Nucleus accumbens (tissue), 56 donors: ENCODE measurements at places on chromosomes 16 and 17.

DNA sequence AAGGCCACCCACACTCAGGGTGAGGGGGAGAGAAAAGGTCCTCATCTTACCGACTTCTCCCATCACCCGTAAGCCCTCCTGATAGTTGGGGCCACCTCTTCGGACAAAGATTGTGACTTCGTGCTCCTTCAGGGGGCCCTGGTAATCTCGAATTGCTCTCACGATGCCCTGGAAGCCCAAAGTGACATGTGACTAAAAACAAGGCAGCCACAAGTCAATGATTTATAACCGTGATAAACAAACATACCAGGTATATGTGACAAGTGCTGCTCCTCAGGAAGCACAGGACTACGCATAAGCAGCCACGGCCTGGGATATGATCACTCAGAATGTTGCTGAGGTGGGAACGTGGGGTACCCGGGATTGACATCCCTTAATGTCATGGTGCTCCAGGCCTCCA is 17.1 kb downstream of the ACLY start:
- DNase-seq = no peak

DNA sequence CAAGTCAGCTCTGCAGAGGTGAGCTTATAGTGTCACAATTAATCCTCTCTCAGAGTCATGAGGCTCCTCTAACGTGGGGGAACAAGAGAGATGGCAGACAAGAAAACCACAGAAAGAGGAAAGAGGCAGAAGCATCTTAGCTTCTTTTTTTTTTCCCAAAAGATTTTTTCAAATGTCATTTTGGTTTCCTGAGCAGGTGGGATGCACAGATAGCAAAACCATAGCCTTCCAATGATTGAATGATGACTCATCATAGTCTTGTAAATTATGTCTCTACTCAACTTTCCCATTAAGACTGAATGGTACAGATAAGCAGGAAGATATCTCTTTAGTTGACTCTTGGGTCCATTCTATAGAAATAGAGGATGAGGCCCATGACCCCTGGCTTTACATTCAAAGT is 162.8 kb upstream of the ZFHX3 start:
- no peak for DNase-seq

DNA sequence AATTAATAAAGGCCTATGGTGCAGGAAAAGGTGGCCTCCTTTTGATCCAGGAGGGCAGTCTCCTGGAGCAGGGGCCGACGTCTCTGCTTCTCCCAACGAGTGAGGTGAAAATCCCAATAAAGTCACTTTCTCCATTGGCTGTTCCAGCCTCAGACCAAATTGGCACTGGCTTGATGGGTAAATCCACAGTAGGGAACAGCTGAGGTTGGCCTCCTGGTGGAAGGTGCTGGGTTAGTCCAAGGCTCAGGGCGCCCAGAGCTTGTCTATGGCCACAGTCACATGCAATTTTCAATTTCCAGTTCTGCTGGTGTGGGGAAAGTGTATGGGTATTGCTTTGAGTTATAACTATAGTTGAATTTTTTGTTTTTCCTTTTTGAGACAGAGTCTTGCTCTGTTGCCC is 79.0 kb downstream of the NETO2 start:
- no peak for DNase-seq

DNA sequence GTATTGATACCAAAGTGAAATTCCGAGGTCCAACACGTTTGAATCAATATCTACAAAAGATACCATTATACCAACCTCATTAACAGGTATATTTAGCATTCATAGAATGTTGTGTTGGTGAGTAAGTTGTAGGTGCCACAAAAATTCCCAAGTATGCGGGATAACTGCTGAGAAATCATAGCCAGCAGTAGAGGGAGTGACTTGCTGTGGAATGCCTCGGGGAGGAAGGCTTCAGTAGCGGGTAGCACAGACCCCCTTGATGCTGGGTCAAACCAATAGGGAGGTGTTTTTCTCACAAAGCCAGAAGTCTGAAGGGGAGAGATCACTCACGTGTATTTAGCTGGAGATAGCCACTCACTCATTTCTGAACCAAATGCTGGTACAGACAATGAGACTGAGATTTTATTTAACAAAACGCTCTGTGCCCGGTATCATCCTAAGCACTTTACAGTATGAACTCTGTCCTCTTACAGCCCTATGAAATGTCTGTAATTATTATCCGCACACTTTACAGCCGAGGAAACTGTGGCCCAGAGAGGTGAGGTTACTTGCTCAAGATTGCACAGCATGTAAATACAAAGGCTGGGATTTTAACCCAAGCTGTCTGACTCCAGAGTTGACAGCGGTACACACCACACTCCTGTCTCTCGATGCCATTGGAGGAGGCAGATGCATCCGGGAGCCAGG is 23.1 kb downstream of the HSBP1 start:
- DNase-seq = no peak

DNA sequence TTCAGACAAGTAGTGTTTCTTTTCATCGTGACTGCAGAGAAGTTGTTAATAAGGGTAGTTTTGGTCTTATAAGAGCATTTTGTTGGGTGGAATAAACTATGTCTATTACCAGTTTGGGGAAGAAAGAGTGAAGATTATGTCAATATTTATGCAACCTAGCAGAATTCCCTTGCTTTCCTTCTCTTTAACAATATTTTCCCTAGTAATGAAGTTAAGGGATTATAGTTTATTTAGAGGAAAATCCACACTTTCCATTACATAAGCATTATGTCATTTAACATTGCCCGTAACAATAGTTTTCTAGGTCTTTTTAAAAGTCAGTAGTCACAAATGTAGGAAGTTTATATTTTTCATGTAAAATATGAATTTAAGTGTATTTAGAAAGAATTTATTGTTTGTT is 2.5 kb upstream of the MAF start:
- no peak for DNase-seq

DNA sequence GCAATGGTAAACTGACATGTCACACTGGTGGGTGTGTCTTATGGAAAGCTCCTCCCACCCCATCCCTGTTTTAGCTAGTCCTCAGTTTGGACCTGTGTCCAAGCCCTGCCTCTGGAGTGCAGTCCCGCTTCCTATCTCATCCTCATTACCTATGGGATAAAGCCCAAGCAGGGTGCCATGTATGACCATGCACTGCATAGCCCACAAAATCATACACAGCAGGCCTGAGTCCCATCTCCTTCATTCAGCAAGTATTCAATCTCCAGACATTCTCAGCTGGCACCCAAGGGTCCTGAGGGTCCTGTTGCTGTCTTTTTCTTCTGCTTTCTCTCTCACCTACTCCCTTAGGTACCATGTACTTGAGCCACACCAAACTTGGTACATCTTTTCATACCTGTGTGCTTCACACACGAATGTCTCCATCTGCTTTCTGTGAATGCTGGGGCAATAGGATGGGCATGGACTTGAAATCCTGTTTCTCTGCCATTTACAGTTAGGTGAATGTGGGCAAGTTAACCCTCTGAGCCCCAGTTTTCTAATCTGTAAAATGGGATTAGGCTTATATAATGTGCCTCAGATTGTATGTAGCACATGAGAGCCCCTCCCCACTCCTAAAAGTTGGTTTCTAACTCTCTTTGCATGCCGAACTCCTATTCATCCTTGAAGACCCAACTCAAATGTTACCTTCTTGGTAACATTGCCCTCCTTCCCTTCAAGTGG is 28.5 kb downstream of the TNS4 start:
- no peak for DNase-seq

GRCh38 chr17:6701719-6702118 is 11.4 kb downstream of the SLC13A5 start:
- DNase-seq = no peak

DNA sequence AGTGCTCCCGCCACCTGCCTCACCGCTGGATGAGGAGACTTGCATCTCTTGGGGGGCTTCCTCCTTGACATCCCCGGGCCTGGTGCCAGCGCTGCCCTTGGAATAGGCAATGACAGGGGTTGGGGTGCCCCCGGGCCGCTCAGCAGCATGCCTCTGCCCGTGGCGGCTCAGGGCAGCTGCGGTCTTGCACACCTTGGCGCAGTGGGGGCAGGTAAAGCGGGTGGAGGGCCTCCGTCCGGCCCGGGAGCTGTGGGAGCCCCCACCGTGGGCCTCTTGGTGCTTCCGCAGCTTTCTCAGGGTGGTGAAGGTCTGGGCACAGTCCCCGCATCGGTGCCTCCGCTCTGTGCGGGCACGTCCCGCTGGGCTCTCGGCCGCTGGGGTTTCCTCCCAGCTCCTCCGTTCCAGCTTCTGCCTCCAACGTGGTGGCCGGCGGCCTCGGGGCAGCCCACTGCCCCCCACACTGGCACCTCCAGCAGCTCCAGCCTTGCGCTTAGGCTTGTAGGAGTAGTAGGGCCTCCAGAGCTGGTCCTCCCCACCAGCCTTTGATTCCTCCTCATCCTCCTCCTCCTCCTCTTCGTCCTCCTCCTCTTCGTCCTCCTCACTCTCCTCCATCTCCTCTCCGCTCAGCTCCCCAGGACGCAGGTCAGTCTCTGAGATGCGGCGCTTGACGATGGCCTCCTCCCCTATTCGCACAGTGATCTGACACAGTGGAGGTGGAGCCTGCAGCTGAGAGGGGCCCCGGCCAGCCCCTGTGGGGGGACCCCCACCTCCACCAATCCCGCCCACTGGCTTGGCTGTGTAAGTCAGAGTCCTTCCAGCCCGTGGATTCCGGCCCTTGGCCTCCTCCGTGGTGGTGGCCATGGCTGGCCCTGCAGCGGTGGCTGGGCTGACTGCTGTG is 16.7 kb downstream of the ZBTB4 start:
- DNase-seq = no peak

DNA sequence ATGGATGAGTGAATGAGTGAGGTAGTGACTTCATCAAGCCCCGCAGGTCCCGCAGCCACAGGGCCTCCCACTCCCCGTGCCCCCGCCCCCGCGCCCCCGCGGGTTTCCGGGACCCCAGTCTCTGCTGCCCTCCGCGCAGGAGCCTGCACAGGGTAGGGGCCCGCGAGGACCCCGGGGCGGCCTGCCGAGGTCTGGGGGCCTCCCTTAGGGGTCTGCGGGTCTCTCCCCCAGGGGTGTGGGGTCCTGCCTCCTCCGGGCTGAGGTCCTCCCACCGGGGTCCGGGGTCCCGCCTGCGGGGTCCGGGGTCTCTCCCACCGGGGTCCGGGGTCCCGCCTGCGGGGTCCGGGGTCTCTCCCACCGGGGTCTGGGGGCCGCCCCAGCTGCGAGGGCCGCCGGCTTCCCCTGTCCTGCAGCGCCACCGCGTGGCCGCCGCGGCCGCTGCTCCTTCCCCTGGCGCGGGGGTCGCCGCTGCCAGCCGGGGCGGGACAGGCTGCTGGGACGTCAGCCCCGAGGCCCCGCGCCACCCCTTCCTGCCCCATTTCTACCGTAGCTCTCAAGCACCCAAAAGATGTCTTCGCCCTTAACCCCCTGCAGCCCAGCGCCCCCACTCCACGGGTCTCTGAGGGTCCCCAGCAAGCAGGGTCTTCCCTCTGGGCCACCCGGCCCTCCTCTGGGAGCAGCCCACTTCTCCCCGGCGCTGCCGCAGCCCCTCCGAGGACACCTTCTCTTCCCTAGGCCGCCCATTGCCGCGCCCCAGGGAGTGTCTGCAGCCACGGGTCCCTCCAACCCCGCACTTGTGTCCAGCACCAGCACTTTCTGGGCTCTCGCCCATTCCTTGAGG is 10.4 kb upstream of the CHMP6 start:
- DNase-seq = no peak

GRCh38 chr17:69470702-69471101 is 56.2 kb downstream of the MAP2K6 start:
- no peak for DNase-seq

GRCh38 chr17:17506893-17507464 is 10.8 kb upstream of the RASD1 start:
- DNase-seq = peak; percentile 26

DNA sequence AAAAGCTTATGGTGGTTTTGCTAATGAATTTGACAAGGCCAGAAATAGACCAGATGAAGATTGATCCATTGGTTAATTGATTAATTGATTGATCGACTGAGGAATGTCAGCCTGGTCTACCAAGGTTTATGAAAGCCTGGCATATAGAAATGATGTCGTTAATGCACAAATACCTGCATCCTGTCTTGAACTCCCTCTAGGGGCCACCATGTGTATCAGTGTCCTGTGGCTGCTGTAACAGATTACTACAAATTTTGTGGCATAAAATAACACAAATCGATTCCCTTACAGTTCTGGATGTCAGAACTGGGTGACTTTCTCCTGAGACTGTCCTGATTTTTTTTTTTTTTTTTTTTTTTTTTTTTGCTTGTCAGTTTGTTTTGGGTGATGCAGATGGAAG is 553.2 kb downstream of the MAF start:
- no peak for DNase-seq

- DNase-seq = no peak
Observed at GRCh38 chr17:77493901-77494663, 353.3 kb downstream of the SEC14L1 start.
